ENCODE measurements at places on chromosomes 6 and 20.

DNA sequence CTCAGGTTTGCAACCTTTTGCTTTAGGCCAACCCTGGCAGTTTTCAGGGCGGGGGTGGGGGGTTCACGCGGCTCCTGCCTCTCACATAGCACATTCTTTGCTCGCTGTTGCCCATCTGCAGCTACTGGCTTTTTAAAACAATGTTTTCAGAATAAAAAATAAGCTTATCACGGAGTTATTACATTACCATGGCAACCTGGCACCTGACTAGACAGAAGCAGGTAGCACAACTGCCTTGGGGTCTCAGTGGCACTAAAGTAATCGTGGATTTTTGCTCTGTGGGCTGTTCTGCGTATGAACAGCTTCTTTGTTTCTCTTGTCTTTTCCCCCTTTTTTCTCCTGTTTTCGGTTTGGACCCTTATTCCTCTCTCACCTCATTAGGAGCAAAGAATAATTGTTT is 9.1 kb upstream of the MANBAL start:
- no peak for DNase-seq

- DNase-seq, result no peak
Measured at GRCh38 chr20:63180569-63181185, 35.3 kb downstream of the YTHDF1 start.

DNA sequence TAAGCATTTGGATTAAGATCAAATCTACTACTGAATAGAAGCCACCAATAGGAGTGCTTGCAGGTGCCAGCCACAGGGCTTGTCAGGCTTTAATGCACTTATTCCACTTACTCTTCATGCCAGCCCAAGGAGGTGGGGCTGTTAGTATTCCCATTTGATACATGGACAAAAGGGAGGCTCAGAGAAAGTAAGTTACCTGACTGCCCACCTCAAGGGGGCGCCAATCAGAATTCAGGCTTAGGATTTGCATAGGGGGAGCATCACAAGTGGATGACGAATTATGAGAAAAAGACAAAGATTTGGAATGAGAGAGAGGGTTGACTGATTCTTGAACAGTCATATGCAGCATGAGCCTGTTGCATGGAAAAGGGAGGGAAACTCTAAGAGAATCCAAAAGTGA is 188.4 kb upstream of the TSHZ2 start:
- no peak for DNase-seq

GRCh38 chr20:60690771-60691170 is 561.3 kb upstream of the CDH4 start:
- no peak for DNase-seq

DNA sequence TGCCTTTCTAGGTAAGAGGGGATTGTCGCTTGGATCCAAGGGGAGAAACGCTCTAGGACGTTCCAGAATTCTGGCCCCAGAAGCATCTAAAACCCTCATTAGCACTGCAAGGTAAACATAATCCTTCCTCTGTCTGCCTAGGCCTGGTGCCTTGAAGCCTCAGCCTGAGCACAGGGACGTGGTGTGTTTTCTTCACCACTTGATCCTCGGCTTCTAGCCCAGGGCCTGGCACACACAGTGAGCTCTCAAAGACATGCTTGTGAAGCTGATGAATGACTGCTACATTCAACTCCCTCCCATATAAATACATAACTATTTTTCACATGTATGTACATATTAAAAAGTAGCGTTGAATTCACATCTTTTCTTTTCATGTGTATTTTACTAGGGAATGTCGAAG is 100.3 kb downstream of the ISM1 start:
- no peak for DNase-seq
